Forelimb muscle (tissue), 1 donor: ENCODE measurements at places on chromosomes 5 and 9.

- DNase-seq, result no peak
These were observed 37.3 kb downstream of the DMGDH start for GRCh38 chr5:79032031-79032695.

DNA sequence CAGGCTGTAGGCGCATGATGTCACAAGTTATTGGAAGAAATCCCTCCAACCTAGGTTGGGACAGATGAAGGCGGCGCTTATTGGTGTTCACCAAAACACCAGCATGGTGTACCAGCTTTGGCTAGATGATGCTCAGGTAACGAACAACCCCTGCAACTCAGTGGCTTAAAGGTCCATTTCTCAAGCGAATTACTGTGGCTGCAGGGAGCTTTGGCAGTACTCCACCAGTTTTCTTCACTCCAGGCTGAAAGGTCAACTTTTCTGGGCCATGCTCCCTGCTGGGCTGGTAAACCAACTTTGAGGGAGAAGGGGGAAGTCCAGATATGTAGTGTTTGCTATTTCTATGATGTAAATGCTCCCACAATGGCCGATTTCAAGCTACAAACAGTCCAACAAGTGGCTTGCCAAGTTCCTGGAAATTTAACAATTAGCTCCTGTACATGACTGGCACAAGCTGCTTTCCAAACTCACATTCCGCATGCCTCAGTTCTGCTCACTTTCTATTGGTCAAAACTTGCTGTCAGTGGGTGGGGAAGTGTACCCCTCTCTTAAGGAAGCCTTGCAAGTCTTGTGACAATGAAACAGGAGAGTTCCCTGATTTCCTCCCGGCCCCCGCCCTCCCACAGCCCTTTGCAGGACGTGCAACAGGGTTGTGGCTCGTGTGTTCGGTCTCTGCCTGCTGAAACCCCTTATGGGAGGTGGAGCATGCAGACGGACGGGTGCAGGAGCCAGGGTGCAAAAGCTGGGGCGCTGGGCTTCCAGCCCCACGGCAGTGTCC lies 588 bp upstream of the ZBED3 start:
- peak; percentile 22 for DNase-seq

DNA sequence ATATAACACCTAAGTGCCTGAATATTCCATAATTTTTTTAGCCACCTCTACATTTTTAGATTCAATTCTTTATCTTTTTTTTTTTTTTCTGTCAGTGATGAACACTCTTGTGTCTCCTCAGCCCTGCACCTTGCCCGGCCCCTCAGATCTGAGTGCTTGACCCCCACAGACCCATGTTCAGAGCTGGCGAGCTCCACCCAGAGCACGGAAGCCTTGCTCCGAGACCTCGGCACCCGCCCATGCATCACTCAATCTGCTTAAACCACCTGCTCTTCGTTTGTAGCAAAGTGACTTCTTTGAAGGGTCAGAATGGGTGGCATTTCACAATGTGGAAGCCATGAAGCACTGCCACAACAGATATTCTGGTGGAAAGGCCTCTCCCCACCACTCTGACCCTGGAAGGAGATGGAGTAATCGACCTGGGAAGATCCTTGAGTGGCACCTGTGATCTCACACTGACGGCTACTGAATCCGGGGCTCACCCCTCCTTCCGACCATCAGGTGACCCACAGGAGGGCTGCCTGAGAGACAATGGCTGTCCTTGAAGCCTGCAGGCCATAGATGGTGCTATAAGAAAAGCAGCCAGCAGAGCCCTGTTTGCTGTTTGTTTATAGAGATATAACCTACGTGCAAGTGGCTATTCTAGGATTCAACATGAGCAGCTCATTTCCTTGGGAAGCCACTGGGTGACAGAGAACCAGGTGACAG lies 261.1 kb upstream of the IRX4 start:
- DNase-seq, result no peak

- DNase-seq, result no peak
These were observed 12.1 kb downstream of the NOL8 start for GRCh38 chr9:92312887-92313623.

GRCh38 chr5:54458221-54458620 lies 2.7 kb downstream of the HSPB3 start:
- DNase-seq, result no peak

GRCh38 chr9:15696979-15697378 lies 144.1 kb downstream of the CCDC171 start:
- DNase-seq, result no peak

DNA sequence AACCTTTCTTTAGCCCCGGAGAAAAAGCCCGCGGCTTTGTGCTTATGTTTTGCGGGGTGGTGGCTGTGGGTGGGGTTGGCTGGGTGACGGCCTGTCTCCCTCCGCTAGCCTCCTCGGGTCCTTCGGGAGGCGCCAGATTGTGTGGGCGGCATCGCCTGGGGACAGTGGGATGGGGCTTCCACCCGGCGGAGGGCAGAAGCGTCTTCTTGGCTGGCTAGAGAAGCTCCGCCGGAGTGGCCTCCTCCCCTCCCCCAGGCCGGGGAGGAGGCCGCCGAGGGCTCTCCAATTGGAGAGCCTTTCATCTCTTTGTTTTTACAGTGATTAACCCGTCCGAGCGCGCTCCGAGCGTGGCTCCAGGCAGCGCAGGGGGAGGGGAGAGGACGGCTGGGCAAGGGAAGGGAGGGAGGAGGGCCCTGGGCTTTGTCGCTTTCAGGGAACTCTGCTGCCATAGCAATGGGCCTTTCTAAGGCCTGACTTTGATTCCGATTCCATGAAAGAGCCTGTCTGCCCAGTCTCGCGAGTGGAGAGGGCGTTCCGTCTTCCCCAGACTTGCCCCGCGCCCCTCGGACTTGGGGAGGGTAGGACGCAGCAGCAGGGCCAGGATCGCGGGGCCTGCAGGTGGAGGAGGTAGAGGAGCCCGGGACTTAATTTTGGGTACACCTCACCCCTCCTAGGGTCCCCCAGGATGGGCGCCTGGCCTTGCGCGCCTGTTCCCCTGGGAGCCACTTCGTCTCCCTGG lies 36.7 kb upstream of the TIFAB start:
- DNase-seq, result no peak

- DNase-seq, result no peak
These were observed 60.3 kb downstream of the HABP4 start for GRCh38 chr9:96510258-96510657.

DNA sequence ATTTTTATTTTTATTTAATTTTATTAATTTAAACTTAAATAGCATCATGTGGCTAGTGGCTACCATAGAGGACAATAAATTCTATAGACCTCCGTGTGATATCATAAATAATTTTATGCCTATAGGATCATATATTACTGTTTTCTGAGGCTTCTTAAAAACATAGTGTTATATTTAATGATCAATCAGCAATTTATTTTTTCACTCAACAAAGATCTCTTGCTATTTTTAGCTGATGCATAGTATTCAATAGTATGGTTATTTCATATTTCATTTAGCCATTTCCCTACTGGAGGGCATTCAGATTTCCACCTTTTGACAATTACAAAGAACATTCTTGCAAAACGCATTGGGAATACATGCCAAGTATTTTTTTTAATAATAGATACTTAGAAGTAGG lies 114.1 kb downstream of the PDE4D start:
- DNase-seq, result no peak

DNA sequence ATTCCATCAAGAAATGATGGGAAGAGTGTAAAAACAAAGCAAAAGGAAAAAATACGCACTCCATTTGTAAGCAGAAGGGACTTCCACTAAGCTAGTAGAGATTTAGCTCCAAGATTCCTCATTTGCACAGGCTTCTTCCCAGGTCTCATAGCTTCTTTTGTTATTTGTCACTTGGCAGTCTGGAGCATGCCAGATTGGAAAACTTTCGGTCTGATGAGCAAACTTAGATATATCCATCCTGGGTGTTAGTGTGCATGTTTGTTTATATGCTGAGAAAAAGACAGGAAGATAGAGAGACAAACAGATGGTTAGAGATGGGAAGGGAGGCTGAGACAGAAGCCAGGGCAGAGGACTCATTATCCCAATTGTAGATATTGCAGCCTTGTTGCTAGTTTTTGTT lies 1644.5 kb upstream of the NUDT12 start:
- no peak for DNase-seq

- DNase-seq, result no peak
These were observed 176.8 kb downstream of the MACROH2A1 start for GRCh38 chr5:135222171-135222681.

GRCh38 chr5:66351813-66352212 lies 207.7 kb downstream of the SREK1 start:
- DNase-seq, result no peak

DNA sequence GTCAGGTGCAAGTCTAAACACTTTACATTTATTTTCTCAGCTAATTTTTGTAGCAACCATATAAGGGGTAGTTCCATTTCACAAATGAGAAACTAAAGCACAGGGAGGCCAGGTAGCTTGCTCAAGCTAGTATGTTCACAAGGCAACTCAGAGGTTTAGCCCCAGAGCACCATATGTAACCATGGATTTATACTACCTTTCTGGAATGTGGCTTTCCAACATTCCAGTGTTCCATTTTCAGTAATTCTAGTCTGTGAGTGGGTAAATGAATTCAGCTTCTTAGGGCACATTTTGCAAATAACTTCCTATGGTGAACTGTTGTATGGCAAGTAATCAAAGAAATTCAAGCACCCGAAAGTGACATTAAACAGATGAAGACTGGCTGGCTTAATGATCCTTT lies 25.0 kb upstream of the CAST start:
- no peak for DNase-seq

- DNase-seq, result no peak
These were observed 31.6 kb downstream of the ANXA2R start for GRCh38 chr5:43008363-43009153.

- no peak for DNase-seq
These were observed 45.6 kb downstream of the AUH start for GRCh38 chr9:91316093-91316492.

DNA sequence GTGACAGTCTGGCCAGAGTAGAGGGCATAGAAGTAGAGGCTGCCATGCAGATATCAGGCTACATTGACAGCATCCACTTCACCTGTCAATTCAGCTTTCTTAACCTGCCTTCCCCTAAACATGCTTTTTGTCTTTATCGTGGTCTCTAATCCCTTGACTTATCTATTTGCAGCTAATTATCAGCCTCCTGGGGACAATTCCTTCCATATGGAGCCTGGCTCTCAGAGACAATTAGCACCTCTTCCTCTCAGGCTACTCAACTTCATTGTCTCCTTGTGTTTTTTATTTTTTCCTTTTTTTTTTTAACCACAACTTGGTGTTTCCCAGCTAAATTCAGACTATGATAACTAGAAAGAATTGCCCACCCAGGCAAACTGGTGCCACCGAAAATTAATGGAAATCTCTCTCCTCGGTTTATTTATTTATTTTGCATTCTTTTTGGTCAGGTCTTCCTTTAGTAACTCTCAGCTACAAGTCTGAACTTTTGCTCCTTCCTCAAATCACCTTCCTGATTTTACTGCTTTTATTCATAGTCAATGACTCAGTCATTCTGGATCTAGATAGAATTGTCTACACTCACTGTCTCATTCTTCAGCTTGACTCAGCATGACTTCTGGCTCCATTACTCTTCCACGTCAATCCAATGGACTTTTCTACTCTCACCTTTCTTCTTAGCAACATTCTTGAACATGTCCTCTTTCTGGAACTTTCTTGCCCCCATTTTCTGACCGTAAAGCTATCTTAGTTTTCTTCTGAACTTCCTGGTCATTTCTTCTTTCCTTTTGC lies 63.0 kb upstream of the BASP1 start:
- no peak for DNase-seq

DNA sequence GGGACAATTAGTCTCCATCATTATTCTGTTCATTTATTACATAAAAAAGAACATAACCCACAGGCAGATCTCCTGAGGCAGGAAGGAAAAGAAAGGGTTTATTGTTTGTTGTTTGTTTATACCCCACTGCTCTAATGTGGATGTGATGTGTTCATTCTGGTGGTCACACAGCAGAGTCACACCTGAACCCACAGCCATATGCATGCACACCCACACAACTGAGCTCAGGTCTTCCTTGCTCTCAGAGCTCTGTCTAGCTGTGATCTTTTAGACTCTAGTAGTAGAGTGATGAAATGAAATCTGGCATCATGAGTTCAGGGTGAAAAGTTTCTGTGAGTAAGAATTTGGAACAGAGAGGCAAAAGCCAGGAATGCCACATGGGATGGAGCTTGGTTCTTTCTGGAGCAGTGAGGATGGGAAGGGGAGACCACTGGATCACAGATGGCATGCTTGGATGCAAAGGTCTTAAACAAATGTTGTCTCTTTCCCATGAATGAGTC lies 227.0 kb downstream of the PAPPA start:
- no peak for DNase-seq
